Glutamatergic neuron (in vitro differentiated cells): ENCODE measurements at places on chromosomes 16 and 17. TPM values are rescaled to one million over a fixed set of nuclear protein-coding genes. Genes with fewer than 3 reads are reported as not detected.

DNA sequence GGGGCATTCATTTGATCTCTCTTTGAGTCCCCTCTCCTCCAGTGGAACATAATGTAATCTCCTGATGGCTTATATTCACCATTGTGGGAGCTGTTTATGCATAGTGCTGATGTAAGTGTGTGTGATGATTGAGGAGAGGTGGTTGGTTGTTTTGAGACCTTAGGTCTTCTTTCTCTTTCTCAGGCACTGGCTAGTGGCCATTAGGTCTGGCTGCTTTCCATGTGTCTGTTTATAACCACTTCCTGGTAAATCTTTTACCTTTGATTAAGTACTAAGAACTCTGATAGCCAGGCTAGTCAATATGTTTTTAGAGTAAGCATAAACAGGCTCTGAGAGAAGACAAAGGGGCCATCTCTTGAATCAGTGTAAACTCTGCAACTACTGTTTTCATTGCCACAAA lies 27.9 kb downstream of the VAT1L start:
- H3K27ac ChIP-seq: peak overlapping the region; percentile 11
- no peaks in the 10 kb centered on the region for H3K36me3 ChIP-seq
- no peaks in the 10 kb centered on the region for H3K27me3 ChIP-seq
- no peak for DNase-seq

- DNase-seq: no peak
- H3K27ac ChIP-seq: no peak overlapping the region
- H3K27me3 ChIP-seq: peaks cover 3% of the 10 kb centered on the region
Measured at GRCh38 chr16:22427556-22427955, 53.1 kb upstream of the CDR2 start.

DNA sequence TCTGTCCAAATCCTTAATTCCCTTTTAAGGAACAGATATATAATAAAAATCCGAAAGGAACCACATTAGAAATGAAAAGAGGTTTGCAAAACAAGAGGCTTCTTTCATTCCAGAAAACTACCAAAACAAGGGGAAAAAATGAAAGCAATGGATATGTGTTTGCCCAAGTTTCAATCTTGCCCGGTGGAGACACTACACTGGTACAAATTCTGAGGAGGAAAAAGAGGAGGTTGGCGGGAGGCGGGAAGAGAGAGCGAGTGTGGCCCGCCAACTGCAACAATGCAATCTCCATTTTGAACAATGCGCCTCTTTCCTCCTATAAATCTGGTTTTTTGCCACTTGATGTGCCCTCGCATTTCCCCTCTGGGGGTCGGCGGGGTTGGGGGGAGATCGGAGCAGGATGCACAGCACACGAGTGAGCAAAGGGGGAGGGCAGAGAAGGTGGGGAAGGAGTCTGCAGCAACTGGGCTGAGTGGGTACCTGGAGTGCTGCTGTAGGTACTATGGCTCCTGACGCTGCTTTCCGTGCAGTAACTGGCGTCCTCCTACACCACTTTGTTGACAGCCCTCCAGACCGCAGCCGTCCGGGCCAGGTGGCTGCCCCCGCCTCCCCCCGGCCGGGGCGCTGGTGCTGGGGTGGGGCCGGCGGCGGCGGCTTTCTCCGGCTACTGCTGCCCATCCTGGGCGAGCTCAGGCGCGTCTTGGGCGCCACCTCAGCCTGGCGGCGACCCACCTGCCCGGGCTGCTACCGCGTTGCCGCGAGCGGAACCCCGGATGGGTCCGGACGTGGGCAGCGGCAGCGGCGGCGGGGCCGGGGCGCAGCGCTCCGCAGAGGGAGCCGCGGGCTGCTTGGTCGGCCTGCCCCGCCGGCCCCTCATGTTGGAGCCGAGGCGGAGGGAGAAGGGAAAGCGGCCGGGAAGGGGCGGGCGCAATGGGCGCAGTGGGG lies 93.8 kb upstream of the PLEKHM1 start:
- peak overlapping the region; percentile 98 for H3K27ac ChIP-seq
- H3K4me1 ChIP-seq: peaks cover 8% of the 10 kb centered on the region
- DNase-seq: peak; percentile 76
- peak overlapping the region; percentile 92 for H3K4me3 ChIP-seq
- peaks cover 9% of the 10 kb centered on the region for H3K27me3 ChIP-seq
- H3K36me3 ChIP-seq: peaks cover 10% of the 10 kb centered on the region

DNA sequence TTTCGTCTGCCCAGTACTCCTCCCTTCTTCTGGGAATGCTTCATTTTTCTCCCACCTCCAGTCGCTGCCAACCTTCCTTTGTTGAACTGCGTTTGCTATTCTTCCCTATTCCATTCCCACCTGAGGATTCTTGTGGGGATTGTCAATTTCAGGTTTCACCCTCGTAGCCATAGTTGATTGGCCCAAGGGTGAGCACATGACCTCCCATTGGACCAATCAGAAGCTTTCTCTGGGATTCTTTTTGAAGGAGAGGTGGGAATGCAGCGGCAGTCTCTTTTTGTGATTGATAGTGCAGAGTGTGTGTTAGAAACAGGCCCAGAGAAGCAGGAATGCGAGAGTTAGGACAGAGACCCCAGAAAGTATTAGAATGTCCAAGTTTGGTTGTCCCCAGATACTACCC lies 49.1 kb upstream of the GPRC5B start:
- peaks cover 14% of the 10 kb centered on the region for H3K4me1 ChIP-seq
- H3K4me3 ChIP-seq: no peak overlapping the region
- peaks cover 12% of the 10 kb centered on the region for H3K27me3 ChIP-seq
- H3K27ac ChIP-seq: no peak overlapping the region

DNA sequence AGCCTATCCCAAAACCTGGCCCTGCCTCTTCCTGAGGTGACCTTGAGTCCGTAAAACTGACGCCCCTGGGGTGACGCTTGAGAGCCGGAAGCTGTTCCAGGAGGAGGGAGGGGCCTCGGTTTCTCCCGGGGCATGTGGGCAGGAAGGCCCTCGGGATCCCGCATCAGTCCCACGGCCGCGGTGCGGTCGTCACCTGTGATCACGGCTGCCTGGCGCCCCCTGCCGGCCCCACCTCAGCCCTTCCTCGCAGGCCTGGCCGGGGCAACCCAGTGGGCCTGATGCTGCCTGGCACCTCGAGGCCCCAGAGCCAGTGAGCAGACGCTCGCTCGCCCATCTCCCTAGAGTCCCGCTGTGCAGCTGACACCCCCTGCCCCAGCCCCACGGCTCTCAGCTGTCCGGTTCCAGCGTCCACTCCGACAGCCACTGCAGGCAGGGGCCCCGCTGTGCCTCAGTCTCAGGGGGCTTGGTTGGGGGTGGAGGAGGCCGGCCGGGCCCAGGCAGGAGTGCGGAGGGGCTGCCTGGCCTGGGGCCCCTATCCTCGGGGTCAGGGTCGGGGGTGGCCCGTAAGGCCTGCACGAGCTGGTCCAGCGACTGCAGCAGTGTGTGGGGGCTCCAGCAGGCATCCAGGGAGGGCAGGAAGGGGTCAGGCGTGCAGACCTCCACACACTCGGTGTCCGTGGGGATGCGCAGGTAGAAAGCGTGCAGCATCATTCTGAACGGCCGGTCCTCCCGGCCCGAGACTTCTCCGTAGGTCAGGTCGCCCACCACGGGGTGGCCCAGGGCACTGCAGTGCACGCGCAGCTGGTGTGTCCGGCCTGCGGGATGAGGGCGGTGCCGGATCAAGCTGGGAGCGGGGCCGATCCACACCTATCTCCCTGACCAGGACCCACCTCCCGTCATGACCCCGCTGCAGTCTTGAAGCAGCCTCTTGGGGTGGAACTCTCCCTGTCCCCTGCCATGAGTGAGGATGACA lies 2.3 kb downstream of the RPUSD1 start:
- H3K4me1 ChIP-seq: no peaks in the 10 kb centered on the region
- H3K4me3 ChIP-seq: no peak overlapping the region
- no peaks in the 10 kb centered on the region for H3K36me3 ChIP-seq
- DNase-seq: peak; percentile 85

Gene GNGT2
- not detected for total RNA-seq

GRCh38 chr17:73360961-73361761 lies 49.4 kb upstream of the CDC42EP4 start:
- H3K4me3 ChIP-seq: no peak overlapping the region
- peaks cover 27% of the 10 kb centered on the region for H3K4me1 ChIP-seq
- H3K27me3 ChIP-seq: peaks cover 4% of the 10 kb centered on the region
- DNase-seq: no peak

Gene COPZ2
- total RNA-seq: not detected

DNA sequence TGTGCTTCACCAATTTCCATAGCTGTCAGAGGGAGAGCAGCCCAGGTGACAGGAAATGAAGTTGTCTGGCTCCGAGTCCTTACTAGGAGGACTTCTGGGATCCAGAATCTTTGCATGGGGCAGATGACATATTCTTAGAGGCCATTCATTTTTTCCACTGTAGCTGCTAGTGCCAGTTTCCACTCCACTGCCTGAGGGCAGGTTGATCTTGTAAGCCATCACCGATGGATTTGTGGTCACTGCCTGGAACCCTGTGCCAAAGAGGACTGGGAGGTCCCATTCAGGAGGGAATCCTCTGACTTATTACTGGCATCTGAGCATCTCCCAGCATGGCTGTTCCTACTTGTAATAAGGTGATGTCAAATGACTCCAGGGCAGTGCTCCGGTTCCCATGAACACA lies 144.1 kb upstream of the KCNJ18 start:
- peak overlapping the region; percentile 87 for H3K4me3 ChIP-seq
- DNase-seq: no peak
- H3K36me3 ChIP-seq: no peaks in the 10 kb centered on the region
- H3K27ac ChIP-seq: no peak overlapping the region
- H3K27me3 ChIP-seq: no peaks in the 10 kb centered on the region

- H3K4me3 ChIP-seq: no peak overlapping the region
- H3K4me1 ChIP-seq: peaks cover 19% of the 10 kb centered on the region
- peaks cover 8% of the 10 kb centered on the region for H3K27me3 ChIP-seq
- no peak overlapping the region for H3K27ac ChIP-seq
- H3K36me3 ChIP-seq: no peaks in the 10 kb centered on the region
Measured at GRCh38 chr16:4660454-4661007, 32.8 kb upstream of the NUDT16L1 start.

Gene ZACN
- total RNA-seq: 1.9 TPM

DNA sequence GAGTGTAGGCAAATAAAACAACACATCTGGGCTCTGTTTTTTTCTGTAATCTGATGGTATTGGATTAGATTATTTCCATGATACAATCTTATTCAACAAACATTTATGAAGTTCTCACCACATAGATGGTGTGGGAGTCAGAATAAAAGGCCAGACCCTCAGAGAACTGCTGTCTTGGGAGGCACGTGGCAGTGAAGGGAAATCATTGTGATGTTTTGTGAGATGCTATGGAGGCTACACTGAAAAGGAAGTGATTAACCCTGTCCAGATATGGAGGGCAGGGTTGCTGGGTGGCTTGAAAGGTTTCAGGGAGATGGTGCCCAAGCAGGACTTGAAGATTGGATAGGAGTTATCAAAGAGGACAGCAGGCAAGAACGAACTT lies 35.6 kb downstream of the DHRS7B start:
- no peak for DNase-seq
- no peaks in the 10 kb centered on the region for H3K4me1 ChIP-seq
- no peaks in the 10 kb centered on the region for H3K36me3 ChIP-seq
- H3K27me3 ChIP-seq: peaks cover 2% of the 10 kb centered on the region

- no peak for DNase-seq
- no peak overlapping the region for H3K27ac ChIP-seq
- H3K4me3 ChIP-seq: no peak overlapping the region
- peaks cover 4% of the 10 kb centered on the region for H3K36me3 ChIP-seq
- H3K27me3 ChIP-seq: peaks cover 5% of the 10 kb centered on the region
Measured at GRCh38 chr16:84948851-84949610, 62.3 kb downstream of the ZDHHC7 start.

DNA sequence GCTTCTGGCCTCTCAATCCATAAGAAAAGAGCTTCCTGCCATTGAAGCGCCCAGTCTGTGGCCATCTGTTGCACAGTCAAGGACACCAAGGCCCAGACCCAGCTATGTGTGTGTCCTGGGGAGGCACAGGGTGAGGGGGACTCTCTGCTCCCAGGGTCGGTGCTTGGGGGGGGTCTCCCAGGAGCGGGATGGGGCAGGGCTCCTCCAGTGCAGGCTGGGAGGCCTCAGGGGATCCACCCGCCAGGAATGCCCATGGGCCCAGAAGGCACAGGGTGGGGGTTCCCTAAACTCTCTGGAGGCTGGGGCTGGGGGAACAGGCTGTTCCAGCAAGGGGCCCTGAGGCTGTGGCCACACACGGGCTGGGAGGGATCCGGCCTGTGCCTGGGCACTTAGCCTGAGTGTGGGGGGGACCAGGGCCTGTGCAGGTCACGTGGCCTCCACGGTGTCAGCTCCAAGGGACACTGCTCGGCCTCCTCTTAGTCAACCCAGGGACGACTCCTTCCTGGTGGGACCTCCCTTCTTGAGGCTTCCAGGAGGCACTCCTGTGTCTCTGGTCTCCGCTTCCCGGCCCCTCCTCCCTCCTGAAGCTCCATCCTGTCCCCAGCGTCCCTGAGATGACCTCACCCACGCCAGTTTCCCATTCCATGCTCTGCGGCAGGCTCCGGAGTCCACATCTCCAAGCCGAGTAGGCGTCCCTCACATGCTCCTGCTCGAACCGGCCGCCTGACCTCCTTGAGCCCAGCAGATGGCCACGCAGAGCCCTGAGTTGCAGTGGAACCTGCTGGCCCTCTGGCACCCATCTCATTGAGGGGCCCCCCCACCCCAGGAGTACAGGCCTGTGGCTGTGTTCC lies 23.1 kb upstream of the BAHCC1 start:
- H3K4me1 ChIP-seq: peaks cover 1% of the 10 kb centered on the region
- peak; percentile 61 for DNase-seq
- H3K36me3 ChIP-seq: no peaks in the 10 kb centered on the region
- no peak overlapping the region for H3K27ac ChIP-seq
- H3K4me3 ChIP-seq: no peak overlapping the region

Gene SULT1A3
- total RNA-seq: 15.8 TPM
